NCI-H1436 treated with DMSO at 0.1 percent for 48 hours (cell line): ENCODE measurements at places on chromosomes 5 and 9.
A peak's percentile ranks its signal among the peaks of the same experiment; 100 is the strongest.

- DNase-seq, result no peak
These were observed 83.4 kb downstream of the TRIO start for GRCh38 chr5:14226554-14226953.

DNA sequence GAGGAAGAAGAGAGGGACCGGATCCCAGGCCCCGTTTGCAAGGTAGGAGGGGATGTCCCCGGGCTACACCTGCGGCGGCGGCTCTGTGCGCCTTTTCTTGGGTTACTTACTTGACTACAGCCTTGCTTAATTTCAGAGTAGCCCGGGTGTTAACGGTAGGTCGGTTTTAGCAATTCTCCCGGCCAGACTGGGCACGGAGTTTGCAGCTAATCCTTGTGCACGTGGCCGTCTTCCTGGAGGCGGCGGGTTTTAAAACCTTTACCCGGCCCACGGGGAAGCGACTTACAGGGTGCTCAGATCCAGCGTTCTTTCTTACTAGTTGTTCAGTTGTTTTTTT lies 313 bp downstream of the BRIX1 start:
- DNase-seq, result no peak

GRCh38 chr9:94874316-94874715 lies 147.8 kb downstream of the AOPEP start:
- no peak for DNase-seq

GRCh38 chr5:885127-885442 lies 7.5 kb downstream of the BRD9 start:
- DNase-seq, result no peak

- DNase-seq, result peak; percentile 64
These were observed 4.6 kb downstream of the EPB41L4B start for GRCh38 chr9:109316207-109316640.
